ENCODE measurements at places on chromosomes 6 and 20.

DNA sequence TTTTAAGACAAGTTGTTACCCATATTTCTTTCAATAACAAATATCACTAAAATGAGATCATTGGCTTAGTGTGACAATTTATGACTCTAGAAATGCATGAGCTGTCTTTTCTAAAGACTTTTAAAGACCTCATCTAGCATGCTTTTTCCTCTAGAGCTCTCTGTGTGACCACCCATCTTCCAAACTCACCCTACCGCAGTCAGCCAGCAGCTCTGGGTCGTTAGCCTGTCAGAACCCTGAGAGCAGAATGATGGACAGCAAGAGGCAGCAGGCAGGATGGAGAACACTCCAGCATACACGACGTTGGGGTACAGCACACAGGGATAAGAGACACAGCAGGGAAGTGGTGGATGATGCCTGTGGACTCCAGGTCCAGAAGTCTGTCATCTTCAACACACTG is 45.1 kb upstream of the TBX18 start:
- DNase-seq: no peak

- DNase-seq: no peak
Measured at GRCh38 chr20:63860325-63861051, 810 bp upstream of the ABHD16B start.

- no peak for DNase-seq
Measured at GRCh38 chr20:1127840-1128239, 9.4 kb downstream of the PSMF1 start.

DNA sequence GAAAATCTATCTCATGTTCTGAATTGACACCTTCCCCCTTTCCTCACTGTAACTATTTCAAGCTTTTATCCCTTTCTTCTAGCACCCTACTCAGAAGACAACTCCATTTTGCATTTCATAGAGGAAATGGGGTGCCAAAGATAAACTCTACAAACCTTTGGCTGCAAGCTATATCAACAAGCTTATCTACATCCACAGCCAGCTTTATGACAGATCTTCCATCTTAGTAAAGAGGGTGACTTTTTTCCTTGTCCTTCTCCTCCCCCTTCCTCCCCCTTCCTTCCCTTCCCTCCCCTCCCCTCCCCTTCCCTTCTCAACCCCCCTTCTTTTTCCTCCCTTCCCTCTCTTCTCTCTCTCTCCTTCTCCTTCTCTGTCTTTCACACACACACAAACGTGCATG is 58.0 kb upstream of the OLIG3 start:
- DNase-seq: no peak

- DNase-seq: no peak
Measured at GRCh38 chr6:43952746-43953145, 174.5 kb downstream of the MRPL14 start.

GRCh38 chr6:11224966-11225463 is 7.5 kb downstream of the NEDD9 start:
- DNase-seq: no peak

- DNase-seq: no peak
Measured at GRCh38 chr6:16583144-16583762, 178.0 kb downstream of the ATXN1 start.

- DNase-seq: no peak
Measured at GRCh38 chr6:124433387-124434160, 528.7 kb upstream of the RNF217 start.

- no peak for DNase-seq
Measured at GRCh38 chr20:44014807-44015732, 100.4 kb downstream of the TOX2 start.

- DNase-seq: no peak
Measured at GRCh38 chr20:51331481-51331880, 211.0 kb downstream of the NFATC2 start.

- no peak for DNase-seq
Measured at GRCh38 chr20:8389381-8390036, 257.4 kb downstream of the PLCB1 start.

GRCh38 chr20:58711266-58712051 is 18.9 kb downstream of the NPEPL1 start:
- DNase-seq: no peak

- DNase-seq: no peak
Measured at GRCh38 chr6:16097382-16098171, 31.3 kb upstream of the MYLIP start.

GRCh38 chr20:13525225-13525940 is 113.3 kb downstream of the TASP1 start:
- DNase-seq: no peak

GRCh38 chr6:53250176-53251032 is 98.3 kb downstream of the ELOVL5 start:
- DNase-seq: no peak

GRCh38 chr20:45049438-45049837 is 51.5 kb downstream of the KCNS1 start:
- DNase-seq: no peak

GRCh38 chr6:88870717-88871330 is 92.6 kb downstream of the RNGTT start:
- no peak for DNase-seq

DNA sequence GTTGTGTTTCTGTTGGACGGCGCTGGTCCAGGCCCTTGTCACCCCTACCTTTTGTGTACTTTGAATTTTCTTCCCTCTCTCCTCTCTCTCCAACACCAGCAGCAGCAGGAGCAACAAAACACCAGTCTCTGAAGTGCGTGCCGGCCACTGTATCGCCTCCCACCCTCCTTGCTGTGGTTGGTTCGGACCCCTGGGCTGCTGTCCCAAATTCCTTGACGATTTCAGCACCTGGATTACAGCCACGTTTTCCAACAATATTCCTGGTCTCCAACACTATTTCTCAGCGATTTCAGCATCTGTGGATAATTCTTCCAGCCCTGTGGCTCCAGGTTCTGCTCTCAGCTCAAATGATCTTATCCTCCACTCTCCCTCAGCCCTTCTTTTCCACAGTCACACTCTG is 11.8 kb downstream of the MAS1 start:
- no peak for DNase-seq

DNA sequence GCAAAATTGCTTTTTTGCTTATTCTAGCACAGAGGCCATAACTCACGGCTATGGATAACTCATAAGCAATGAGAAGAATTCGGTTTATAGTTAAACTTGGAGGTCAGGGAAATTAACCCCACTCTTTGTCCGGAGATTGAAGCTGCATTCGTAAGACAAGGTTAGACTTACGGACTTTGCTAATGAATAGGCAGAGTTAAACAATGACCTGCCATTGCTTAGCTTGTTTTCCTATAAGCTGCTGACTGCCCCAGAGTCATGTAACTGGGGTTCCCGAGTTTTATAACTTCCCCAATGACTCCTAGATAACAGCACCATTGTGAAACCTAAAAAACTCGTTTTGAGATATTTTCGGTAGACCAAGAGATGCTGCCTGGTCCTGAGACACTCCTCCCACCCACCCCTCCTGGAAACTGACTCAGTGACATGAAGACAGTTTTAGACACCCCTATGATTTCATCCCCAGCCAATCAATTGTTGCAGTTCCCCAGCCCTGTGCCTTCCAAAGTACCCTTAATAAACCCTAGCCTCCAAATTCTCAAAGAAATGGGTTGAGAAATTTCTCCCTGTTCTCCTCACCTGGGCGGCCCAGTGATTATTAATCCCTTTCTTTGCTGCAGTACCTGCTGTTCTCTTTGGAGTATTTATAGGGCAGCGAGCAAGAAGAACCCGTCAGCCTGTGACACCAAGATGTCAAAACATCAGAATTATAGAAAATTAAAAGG is 33.1 kb upstream of the MCUR1 start:
- DNase-seq: no peak

DNA sequence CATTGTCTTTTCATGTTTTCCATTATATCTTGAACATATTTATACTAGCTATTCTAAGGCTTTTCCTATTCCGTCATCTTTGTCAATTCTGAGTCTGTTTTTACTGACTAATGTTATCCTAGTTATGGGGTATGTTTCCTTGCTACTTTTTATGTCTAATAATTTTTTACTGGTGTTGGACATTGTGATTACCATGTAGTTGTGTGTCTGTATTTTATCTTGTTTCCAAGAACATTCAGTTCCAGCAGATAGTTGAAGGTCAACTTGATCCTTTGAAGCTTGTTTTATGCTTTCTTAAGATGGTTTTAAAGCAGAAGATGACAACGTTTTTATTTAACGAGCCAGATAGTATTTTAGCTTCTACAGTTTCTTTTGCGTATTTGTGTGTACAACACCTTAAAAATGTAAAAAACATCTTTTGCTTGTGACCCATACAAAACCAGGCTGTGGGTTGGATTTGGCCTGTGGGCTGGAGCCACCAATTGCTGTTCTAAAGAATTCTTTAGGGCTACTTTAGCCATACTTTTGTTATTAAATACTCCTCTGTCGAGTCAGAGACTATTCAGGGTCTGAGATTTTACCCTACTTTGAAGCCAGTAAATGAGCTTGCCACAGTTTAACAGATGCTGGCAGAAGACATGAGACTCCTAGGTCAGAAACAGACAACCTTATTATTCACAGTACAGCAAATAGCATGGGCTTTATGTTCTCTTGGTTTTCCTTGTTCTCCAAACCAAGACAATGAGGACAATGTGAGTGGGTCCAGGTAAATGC is 38.7 kb upstream of the REV3L start:
- DNase-seq: no peak

- no peak for DNase-seq
Measured at GRCh38 chr6:132084811-132085509, 133.8 kb upstream of the CCN2 start.

GRCh38 chr20:33995053-33995831 is 1.5 kb downstream of the RALY start:
- no peak for DNase-seq

GRCh38 chr6:46505693-46506512 is 14.7 kb upstream of the RCAN2 start:
- no peak for DNase-seq

GRCh38 chr6:16785496-16785895 is 24.2 kb upstream of the ATXN1 start:
- DNase-seq: no peak

DNA sequence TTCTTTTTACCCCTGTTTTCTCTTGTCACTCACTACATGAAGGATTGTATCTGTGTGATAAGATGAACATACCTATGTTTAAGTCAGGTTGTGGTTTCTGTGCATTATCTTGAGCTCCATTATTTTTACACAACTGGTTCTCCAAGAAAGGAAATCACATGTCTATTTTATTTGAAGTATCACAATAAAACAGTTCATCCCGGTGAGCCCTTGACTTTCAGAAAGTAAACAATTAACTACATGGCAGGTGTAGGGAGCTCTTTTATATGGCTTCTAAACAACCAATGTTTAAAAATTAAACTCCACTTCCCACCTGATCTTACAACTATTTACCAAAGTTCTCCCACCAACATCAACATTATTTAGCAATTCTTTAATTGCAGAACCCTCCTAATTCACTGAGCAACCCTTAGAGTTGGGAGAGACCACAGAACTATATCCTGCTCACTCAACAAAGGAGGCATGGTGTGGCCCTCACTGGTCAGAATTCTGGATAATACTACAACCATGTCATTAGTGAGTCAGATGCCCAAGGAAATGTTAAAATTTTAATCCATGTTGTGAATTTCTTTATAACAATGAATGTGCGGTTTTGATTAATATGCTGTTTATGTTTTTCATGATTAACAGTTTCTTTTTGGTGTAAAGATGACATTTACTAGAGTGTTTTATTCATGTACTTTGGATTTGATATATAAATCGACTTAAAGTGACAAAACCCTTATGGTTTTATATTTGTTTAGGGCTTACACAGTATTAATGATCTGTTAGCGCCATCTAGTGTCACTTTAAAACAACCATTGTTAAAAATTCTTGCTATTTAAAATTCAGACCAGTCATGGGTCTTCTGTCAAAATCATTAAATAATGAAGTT is 50.0 kb upstream of the SCGN start:
- DNase-seq: peak; percentile 49

DNA sequence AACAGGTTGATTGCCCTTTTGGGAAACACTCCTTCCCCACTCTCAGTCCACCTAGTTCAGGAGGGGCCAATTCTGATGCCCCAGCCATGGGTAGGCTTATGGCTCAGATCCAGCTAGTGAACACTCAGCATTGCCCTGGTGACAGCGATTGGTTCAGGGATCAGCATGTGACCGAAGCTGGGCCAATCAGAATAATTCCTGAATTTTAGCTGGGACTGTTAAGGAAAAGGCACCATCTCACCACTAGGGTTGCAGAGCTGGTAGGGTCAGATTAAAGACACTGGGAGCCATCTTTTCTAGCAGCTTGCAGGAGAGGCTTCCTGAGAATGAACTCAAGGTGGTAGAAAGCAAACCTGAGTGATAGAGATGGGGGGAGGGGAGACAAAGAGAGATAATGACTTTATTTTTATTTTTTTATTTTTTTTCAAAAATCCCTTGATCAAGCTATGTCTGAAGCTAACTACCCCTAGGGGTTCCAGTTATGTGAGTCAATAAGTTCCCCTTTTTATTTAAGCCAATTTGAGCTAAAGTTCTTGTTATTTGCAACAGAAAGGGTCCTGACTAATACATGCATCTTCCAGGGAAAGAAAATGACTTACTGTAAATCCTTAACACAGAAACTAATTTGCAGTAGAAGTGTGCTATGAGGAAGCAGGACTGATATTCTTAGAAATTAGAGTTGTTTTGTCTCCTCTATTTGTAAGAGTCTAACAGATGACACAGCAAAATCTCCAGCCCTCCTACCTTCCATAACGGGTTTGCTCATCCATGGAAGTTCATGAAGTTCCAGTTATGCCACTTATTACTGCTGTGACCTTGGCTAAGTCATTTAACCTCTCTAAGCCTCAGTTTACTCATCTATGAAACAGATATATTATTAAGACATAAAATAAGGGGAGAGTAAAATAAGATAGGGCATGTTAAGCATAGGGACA is 44.7 kb downstream of the EYA2 start:
- DNase-seq: no peak

- no peak for DNase-seq
Measured at GRCh38 chr6:29227235-29227634, 56.5 kb downstream of the OR2J2 start.

DNA sequence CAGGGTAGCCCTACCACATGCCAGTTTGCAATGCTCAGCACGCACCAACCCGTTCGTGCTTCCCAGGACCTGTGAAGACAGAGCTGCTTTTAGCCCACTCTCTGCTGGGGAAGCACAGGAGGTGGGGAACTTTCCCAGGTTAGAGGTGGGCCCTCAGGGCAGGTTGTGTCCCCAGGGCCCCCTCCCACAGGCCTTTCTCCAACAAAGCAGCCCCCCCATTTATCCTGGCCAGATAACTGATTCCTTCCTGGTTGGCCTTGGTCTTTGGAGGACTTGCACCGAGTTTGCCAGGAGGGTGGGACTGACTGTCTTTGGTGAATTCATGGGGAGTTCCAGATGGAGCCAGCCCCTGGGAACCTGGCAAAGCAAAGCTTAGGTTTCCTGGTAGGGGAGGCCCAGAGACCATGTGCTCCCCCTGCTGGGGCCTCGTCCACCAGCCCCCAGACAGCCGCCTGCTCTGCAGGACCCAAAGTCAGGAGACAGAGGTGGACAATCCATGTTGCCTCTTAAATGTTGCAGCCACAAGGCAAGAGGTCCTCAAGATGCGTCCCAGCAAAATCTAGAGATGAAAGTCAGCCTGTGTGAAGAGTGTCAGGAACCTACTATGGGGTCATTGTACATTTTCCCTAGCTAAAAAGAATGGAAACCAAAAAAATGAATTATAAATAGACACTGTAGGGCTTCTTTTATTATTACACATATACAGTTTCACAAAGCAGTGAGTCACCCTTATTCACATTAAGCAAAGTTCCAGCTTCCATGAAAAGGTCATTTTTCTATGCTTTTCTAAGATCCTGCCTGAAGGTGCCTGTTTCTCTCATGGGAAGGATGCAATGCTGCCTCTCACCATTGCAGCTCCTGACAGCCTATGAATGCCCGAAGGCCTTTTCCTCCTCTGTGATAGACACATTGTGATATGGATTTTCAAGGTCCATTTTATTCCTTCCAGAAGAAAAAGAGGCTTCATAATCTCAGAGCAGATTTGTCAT is 497.8 kb downstream of the PREX1 start:
- DNase-seq: no peak
